ENCODE measurements at places on chromosomes 16 and 17.

GRCh38 chr16:21650521-21650920 lies 1.9 kb downstream of the IGSF6 start:
- no peak for DNase-seq

GRCh38 chr16:66290431-66290830 lies 76.1 kb upstream of the CDH5 start:
- DNase-seq: no peak

GRCh38 chr17:49845321-49845720 lies 2.5 kb downstream of the TAC4 start:
- DNase-seq: no peak

DNA sequence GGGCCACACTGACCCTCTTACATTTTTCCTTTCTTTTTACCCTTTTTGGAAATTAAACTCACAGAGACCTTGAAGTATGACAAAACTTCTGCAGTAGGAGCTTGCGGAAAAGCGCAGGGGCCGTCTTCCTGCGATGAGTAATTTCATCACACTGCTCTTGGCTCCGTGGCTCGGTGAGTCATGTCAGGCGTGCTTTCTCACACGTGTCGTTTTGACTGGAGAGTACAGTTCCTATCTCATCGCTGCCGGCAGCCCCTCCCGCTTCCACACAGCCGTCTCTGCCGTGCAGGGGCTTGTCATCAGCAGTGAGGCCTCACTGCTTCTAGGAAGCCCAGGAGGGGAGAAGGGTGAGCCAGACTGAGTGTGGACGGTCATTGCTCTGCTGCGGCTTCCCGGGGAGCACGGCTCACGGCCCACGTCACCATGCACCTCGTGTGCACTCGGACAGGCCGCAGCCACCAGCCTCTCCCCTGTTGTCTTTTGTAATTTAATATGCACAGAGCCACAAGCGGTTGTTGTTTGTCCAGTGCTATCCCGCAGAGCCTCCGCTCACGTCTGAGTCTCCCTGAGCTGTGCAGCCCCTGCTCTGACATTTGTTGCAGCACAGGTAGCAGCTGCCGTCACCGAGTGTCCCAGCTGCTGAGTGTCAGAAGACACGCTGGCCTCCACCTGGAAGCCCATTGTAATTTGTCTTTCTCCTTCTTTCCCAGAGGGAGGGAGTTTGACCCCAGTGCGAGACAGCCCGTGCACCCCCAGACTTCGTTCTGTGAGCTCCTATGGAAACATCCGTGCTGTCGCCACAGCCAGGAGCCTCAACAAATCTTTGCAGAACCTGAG lies 99.4 kb upstream of the CHMP6 start:
- DNase-seq: peak; percentile 95

- DNase-seq: no peak
Observed at GRCh38 chr17:45976755-45977505, 22.1 kb upstream of the STH start.

DNA sequence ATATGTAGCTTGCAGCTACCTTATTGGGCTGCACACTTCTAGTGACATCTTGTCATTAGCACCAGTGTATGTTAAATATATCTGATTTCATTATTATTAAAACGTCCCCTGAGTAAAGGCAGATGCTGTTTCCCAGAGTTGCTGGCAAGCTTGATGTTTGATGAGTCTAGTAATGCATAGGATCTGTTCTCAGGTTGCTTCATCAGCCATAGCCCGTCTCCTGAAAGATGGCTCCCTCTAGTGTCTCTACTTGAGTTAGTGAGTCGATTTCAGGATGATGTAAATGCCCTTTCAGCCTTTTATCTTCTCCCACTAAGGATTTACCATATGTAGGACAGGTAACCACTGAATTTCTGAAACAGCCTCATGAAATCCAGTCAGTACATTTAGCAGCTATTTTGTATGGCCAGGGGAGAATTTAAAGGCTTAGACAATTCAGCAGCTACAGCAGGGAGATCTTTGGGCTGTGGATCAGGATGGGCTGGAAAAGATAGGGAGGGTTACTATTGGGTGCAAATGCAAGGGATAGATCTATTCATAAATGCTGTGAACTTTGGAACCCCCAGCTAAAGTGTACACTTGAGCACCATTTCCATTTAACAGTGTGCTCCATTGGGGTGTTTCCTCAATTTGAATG lies 376.3 kb downstream of the CNTNAP4 start:
- no peak for DNase-seq

DNA sequence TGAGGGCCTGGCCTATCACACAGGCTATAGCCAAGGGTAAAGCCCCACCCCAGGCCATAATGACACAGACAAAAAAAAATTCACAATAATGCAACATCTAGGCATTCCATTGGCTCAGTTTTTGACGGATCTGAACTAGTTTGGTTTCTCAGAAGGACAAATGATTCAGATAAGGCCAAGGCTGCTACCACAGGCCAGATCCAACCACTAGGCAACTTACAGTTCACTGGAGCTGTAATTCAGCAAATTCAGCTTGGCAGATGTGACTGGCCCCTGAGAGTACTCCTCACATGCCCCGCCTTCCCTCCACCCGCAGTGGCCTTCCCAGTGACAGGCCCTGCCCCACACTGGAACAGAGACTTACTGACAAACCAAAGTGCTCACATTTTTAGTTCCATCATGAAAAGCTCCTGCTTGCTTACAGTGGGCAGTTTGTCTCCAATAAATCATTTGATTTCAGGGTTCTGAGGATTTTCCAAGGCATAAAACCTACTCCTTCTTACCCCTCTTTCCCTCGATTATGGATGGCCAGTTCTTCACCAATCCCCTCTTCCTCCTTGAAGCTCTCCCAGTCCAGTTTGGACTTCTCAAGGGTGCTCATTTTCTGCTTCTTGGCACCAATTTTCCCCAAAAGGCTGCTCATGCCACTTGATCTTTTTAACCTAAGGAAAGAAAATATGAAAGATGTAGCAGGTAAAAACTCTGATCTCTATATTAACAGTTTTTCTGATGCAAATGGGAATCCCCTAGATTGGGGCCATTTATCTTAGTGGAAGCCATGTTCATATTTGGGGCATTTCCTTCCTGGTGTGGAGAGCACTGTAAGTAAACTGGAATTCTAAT lies 53.3 kb upstream of the BCAR1 start:
- DNase-seq: no peak

DNA sequence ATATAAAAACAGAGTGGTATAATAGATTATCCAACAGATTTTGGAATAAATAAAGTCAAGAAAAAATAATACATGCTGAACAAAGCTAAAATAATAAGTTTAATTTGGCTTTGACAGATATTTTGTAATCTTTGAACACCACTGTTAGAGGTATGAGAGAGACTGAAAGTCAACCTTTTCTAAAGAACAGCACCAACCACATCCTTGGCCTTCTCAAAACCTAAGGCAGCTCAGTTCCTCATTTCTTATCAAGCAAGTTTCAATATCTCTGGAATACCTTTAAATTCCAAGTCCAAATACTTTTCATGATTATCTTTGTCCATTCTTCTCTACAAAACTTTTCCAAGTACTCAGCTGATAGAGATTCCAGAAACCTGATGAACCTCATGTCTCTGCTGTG lies 1603.8 kb downstream of the CDH8 start:
- DNase-seq: no peak
